ENCODE measurements at places on chromosomes 5 and 9.

GRCh38 chr5:168934169-168934568 lies 355.0 kb upstream of the PANK3 start:
- DNase-seq: no peak

DNA sequence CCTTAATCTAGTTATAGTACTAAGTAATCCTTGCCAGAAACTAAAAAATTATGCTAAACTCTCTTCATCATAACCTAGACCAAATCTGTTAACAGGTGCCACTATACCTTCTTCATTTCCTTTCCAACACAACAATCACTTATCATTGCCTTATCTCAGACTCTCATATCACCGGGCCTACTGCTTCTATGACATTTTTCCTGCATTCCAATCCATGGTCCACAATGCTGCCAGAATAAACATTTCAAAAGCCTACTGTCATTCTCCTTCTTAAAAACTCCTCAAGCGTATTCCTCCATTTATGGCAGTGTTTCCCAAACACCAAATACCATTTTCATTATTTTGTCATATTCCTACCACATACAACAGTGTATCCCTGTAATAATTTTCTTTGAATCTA lies 6.5 kb downstream of the PPP6C start:
- no peak for DNase-seq

GRCh38 chr5:64744914-64745313 lies 23.6 kb downstream of the SREK1IP1 start:
- DNase-seq: no peak

GRCh38 chr9:374736-375135 lies 160.1 kb downstream of the DOCK8 start:
- no peak for DNase-seq

GRCh38 chr5:56480705-56481427 lies 247.7 kb upstream of the ANKRD55 start:
- DNase-seq: peak; percentile 51

GRCh38 chr5:134958755-134959154 lies 9.0 kb upstream of the CATSPER3 start:
- DNase-seq: no peak

GRCh38 chr5:93723681-93724080 lies 17.7 kb downstream of the POU5F2 start:
- no peak for DNase-seq

DNA sequence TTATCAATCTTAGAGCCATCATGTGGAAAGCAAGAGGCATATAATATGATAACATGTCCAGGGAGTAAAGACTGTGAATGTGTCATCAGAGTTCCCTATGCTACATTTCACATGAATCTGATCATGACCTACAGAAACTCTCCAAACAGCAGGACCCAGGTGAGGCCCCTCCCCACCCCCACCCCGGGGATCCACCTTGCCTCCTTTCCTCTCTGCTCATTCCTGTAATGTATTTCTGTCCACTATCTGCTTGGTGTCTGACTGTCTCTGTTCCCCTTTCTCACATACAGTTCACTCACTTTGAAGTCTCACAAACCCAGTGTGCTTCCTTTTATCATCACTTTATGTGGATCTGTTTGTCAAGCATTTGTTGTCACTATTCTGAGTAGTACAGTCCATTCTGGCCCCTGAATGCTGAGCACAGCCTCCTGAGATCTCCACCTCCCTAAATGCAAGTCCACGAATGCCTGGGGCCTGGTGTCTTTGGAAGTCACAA lies 76.4 kb upstream of the SMARCA2 start:
- DNase-seq: no peak

DNA sequence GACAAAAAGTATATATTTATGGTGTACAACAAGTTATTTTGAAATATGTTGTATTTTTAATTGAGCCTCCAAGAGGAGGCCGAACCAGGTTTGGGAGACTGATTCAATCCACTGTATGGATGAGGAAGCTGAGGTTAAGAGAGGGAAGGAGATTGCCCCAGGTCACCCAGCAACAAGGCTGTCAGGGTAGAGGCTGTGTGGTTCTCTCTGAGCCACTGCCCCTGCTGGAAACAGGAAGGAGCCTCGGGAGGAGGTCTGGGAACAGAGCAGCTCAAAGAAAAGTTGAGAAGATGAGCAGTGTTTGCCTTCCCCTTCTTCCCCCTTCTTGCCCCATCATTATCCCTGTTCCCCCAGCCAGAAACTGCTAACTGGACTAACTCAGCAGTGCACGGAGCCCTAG lies 6.6 kb upstream of the FAT2 start:
- DNase-seq: peak; percentile 8

GRCh38 chr9:69199769-69200470 lies 25.8 kb downstream of the TJP2 start:
- DNase-seq: no peak

- DNase-seq: no peak
Observed at GRCh38 chr9:16899606-16900005, 29.1 kb upstream of the BNC2 start.

DNA sequence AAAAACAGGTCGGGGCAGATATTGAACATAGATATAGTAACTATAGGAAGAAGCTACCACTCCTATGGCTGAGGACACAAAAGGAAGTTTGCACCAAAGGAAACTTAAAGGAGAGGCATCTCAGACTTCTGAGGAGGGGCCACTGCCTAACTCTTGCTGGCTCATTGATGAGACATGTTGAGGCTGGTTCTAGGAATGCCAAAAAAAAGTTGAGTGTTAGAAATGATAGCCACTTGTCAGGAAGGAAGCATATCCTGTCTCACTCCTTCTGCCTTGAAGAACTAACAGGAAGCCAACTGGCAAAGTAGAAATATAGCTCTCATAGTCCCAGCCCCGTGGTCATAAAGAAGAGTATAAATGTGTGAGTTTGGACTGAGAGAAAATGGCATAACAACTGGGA lies 23.3 kb upstream of the STOM start:
- no peak for DNase-seq

DNA sequence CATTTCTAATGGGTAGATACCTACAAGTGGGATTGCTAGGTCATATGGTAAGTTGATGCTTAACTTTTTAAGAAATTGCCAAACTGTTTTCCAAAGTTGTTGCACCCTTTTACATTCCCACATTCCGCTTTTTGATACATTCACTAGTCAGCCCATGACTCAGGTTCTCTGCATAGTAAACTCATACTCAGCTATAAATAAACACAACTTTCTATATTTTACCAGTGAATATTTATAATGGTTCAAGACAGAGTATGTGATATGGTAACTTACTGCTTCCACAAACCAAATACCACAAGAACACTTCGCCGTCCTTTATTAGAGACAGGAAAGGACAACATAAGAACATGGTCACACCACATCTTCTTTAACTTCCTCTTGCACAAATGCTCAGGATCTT lies 54.0 kb downstream of the PLPP1 start:
- no peak for DNase-seq
